GM12891 (cell line): ENCODE measurements at places on chromosomes 11 and 22.

- DNase-seq = peak; percentile 44
Observed at GRCh38 chr22:22156716-22157347, 87.8 kb upstream of the VPREB1 start.

- peak; percentile 51 for DNase-seq
Observed at GRCh38 chr11:134244593-134244992, 8.6 kb downstream of the THYN1 start.

- DNase-seq = no peak
Observed at GRCh38 chr11:24734742-24735237, 237.9 kb downstream of the LUZP2 start.

DNA sequence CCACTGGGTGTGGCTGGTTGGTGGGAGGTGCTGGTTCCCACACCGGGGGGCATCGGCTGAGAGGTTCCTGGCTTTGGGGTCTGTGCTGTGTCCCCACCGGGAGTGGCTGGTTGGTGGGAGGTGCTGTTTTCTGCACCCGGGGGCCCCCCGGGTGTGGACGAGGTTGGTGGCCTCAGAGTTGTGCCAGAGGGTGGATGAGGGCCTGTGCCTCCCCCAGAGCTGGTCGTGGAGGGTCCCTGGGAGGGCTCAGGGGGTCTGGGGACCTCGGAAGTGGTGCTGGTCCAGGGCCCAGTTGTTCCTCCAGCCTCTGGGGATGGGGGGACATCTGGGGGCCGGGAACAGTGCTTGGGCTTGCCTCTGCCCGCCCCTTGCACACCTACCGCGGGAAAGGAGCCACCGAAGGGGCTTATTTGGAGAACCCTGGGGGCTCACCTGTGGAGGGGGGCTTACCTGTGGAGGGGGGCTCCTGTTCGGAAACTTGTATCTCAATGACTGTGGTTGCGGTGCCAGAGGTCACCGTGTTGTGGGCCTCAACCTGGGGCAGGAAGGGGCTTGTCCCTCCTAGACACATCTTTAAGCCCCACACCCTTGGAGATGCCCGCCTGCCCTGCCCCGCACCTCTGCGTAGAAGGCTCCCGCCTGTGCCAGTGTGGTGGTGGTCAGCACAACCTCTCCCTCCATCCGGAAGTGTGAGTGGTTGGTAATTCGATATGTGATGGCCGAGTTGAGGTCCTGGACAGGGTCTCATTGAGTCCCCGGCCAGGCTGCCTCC, 3.3 kb upstream of the IRF7 start:
- no peak for DNase-seq

- no peak for DNase-seq
Observed at GRCh38 chr11:118612378-118612777, 5.0 kb downstream of the PHLDB1 start.

GRCh38 chr22:26124991-26125725, 44.1 kb upstream of the SEZ6L start:
- DNase-seq = no peak

DNA sequence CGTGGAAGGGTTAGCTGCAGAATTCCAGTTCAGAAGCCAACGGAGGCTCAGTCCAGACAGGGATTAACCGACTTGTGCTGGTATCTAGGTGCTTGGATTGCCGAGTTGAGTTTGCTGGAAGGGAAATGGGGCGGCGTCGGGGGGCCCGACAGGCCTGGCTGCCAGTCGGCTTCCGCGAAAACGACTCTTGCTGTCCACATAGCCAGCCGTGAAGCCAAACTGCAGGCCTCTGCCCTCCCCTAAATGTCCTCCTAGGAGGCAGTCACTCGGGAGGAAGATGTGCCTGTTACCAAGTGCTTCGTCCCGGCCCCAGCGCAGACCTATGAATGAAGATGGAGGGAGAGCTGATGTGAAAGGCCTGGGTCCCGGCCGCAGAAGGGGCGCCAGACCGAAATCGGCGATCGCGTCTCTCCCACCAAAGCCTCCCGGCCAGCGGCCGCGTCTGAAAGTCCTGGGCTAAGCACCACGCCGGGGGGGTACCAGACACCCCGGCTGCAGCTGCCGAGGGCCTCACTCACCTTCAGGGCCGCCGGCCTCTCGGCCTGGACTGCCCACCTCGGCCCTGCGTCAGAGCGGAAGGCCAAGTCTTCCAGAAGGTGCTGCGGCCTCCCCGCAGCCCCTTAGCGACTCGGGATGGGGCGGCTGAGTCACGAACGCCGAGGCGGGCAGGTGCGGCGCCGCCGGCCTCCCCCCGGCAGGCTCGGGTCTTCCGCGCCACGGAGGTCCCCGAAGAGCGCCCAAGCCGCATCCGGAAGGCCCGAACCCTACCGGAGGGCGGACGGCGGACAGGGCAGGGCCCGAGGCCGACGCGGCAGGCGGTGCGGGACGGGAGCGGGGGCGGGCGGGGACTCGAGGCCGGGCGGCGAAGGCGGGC, 7.5 kb downstream of the DPAGT1 start:
- no peak for DNase-seq

DNA sequence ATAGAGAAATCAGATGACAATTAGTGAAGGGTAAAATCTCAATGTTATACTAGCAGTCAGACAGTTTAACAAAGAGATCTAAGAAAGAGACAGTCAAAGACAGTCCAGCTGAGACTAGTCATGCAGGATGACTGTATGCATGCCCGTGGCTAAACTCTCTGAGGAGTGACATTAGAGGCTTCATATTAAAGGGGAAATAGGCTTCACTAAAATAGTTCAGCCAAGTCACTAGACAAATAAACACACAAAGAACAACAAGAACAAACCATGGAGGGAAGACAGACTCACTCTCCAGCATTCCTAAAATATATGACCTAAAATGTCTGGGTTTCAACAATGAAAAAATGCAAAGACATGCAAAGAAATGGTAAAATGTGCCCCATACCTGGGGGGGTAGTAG, 18.6 kb upstream of the APLNR start:
- DNase-seq = no peak

- DNase-seq = no peak
Observed at GRCh38 chr11:117199053-117199915, at the start of gene TAGLN. Gene TAGLN (plus strand): TSS chr11:117199370. CDS start chr11:117203014, 3,644 bp downstream.

- DNase-seq = no peak
Observed at GRCh38 chr11:110453684-110454354, 24.1 kb downstream of the FDX1 start.

DNA sequence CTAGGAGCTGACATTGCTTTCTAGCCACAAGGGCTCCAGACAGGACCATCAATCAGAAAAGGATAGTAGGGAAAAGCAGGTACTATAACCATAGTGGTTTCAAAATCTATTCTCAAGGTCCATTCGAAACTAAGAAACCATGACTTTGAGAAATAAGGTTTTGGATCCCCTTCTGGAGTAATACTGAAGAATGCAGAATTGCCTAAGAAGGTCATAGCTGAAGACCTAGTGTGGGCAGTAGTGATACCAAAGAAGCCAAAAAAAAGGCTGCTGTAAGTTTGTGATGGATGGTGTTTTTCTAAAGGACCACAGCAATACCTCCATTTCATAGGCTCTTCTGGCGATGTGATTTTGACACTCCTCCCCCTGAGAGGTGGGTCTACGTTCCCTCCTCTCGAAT, 163.1 kb downstream of the MAML2 start:
- no peak for DNase-seq

DNA sequence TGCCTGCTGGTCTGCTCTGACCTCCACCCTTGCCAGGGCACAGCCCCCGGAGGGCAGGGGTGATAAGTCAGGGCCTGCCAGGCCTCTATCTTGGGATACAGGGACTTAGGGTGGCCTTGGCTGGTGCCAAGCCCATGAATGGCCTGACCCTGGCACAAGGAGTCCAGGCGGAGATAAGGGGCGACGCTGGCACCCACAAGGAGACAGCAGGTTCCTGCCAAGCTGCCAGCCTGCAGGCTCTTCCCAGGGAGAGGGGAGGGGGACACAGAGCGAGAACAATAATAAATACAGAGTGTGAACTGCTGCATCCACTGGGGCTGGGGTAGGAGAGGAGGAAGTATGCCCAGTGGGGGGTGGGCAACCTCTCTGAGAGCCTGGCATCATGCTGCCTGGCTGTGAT, 978 bp downstream of the CSDC2 start:
- DNase-seq = no peak

- DNase-seq = no peak
Observed at GRCh38 chr11:19598456-19598855, 114.2 kb upstream of the NAV2 start.

GRCh38 chr11:115201111-115201792, 303.0 kb downstream of the CADM1 start:
- no peak for DNase-seq

DNA sequence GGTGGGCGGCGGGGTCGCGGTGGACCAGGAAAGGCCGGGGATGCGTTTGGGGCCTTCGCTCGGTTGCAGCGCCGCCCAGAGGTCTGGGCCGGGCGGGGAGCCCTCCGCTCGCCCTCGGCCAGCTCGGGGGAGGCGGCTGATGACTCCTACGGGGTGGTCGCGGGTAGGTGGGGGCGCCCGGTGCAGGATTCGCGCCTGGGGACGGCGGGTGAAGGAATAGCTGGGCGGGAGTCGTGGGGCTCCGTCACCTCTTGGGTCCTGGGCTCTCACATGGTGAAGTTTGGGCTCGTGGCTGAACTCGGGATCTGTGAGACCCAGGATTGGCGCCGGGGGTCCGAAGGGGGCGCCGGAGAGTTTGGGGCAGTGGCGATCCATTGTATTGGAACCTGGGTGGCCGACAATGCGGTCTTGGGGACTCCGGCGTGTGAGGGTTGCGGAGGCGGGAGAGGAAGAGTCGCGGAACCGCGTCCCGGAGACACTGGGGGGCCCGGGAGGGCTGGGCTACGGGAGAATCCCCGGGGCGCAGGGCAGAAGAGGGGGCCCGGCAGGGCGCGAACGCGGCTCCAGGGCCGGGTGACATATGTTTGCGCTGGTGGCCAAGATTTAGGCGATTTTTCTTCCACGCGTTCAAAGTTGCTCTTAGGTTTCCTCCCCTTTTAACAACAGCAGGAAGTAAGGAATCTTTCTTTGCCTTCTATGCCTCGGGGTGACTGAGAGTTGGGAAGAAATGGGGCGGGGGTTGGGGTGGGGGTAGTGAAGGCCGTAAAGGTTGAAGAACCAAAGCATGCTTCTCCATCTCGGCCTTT, 935 bp downstream of the QSER1 start:
- DNase-seq = peak; percentile 52

DNA sequence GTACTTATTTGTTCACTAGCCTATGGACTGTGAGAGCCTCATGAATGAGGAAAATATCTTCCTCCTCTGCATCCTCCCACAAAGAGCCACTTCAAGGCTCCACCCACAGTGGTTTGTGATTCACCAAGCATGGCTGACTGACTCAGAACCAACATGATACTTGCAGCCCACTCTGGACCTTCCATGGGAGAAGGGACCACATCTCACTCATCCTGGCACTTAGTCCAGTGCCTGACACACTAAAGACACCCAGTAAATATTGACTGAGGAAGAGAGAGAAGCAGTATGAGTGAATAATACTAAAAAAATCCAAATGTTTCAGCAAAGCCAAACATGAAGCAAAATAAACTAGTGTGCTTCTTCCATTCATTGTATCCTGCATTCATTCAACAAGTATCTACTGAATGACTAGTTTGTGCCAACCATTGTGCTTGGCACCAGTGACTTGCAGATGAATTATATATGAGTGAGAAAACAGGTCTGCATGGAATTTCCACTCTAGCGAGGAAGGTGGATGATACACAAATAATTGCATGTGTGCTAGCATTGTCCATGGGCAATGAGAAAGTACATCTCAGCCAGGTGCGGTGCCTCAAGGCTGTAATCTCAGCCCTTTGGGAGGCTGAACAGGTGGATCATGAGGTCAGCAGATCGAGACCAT, 54.9 kb upstream of the BLID start:
- DNase-seq = no peak
